A172 (cell line): ENCODE measurements at places on chromosomes 7 and 10.

GRCh38 chr10:43118631-43119415 is 19.4 kb upstream of the CSGALNACT2 start:
- no peak for DNase-seq

DNA sequence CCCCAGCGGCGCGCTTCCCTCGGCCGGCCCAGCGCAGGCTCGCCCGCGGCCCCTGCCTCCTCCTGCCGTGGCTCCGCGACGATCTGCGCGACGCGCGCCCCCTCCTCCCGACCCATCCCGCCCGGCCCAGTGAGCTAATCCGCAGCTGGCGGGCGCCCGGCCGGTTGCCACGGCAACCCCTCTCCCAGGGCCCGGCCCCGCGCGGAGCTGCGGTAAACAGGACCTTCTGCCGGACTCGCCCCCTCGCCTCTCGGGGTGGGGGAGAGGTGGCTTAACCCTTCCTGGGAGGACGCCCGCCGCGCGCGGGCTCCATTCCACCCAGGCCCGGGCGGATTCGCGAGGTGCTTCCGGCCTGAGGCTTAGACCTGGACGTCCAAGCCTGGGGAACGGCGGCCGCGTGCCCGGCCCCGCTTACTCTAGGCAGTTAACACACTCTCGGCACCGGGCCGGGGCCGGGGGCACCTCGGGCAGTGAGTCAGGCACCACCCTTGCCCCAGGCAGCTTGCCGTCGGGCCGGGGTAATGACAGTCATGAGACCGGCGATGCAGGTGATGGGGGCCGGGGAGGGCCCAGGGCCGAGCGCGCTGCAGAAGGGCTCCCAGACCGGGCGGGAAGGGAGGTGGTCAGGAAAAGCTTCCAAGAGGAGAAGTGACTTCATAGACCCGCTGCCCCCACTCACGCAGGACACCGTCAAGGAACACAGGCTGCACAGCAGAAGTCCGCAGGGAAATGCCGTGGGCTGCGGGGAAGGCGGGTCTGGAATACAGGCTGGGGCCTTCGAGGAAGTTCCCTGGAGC is at the start of gene DENND2A:
DENND2A (minus strand) TSS at position 87 of the 797 bp plus-strand sequence. CDS start 38,416 bp downstream, outside the sequence.
- DNase-seq, result peak; percentile 39

DNA sequence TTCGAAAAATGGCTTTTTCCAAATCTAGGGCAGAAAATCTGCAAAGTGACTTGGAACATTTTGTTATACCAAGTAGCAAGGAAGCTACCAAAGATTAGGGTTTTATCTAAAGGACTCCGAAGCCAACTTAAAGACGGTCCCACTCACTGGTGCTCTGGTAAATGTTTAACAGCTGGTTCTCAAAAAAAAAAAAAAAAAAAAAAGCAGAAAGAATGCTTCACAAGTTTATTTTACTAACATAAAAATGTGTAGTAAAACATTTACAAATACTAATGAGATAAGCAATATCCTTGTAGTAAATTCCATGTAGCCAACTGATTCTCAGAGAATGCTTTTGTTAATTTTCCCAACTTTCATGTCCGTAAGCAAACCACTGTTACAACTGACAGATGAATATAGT is 38.4 kb downstream of the TAF3 start:
- no peak for DNase-seq

DNA sequence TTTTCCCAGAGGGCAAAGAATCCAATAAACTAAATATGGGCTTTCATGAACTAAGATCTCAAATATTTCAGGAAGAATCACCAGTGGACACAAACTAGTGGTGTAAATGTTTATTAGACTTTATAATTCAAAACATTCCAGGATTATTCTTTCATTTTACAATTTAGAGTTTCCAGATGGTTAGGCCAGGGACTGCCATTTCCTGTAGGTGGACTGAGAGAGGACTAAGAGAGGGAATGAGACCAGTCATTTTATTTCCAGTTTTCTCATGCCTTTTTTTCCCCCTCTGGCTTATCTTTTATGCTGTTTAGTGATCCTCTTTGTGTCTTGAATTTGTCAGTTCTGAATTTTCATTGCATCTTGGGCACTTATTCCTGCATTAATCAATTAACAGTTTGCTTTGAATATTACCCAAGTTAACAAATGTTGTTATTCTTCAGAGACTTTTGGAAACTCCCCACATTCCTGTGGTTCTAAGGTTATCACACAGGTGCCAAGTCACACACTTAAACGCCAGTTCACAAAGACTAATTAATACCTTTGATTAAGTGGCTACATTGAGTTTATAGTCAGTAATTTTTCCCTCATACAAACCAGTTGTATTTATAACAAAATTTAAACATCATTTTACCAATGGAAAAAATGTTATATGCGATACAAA is 12.3 kb downstream of the CISD1 start:
- no peak for DNase-seq

- DNase-seq, result no peak
These were observed 7.6 kb downstream of the LZTS2 start for GRCh38 chr10:101007099-101007711.

- DNase-seq, result peak; percentile 86
These were observed 2.5 kb downstream of the LRCH4 start for GRCh38 chr7:100583132-100584053.

DNA sequence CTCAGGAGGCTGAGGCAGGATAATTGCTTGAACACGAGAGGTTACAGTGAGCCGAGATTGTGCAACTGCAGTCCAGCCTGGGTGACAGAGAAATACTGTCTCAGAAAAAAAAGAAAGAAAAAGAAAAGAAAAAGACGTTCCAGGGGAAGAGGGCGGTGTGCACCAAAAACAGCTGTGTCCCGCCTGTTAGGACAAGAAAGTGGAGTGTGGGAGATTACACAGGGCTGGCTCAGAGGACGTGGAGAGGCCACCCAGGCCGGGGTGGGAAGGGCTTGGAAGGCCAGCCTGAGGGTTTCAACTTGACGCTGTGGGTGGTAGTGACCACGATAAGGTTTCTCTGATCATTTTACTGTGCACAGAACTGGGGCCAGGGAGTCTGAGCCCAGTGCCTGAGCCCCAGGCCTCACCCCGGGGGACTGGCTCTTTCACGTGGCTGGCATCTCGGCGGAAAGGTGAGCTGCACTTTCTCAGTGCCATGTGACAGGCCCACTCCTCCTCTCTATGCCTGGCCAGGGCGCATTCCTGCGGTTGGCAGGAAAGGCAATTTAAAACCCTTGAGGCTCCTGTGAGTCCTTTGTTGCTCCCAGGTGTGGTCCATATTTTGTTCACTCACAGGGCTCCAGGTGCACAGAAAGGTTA is 13.9 kb downstream of the RHBDD2 start:
- no peak for DNase-seq

- peak; percentile 16 for DNase-seq
These were observed 40.2 kb downstream of the TCF7L2 start for GRCh38 chr10:112990271-112990670.

DNA sequence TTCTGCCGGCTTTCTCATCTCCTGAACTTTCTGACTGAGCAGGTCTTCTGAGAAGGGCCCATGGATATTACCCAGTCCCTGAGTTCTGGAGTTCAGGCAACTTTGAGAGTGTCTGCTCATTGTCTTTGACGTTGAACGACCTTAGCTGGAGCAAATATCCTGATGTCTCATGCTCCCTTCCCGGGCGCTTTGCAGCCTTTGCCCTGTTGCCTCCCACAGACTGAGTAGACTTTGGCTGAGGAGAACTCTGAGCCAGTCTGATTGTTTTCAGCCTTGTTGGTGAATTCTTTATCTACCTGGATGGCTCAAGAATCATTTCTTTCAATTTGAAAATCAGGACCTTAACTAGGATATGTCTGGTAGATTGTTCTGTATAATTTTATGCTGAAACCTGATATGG is 353.7 kb downstream of the GLRX3 start:
- no peak for DNase-seq

GRCh38 chr7:113915956-113916355 is 2.9 kb downstream of the PPP1R3A start:
- no peak for DNase-seq

GRCh38 chr7:18900236-18900635 is 217.2 kb downstream of the TWIST1 start:
- DNase-seq, result no peak

DNA sequence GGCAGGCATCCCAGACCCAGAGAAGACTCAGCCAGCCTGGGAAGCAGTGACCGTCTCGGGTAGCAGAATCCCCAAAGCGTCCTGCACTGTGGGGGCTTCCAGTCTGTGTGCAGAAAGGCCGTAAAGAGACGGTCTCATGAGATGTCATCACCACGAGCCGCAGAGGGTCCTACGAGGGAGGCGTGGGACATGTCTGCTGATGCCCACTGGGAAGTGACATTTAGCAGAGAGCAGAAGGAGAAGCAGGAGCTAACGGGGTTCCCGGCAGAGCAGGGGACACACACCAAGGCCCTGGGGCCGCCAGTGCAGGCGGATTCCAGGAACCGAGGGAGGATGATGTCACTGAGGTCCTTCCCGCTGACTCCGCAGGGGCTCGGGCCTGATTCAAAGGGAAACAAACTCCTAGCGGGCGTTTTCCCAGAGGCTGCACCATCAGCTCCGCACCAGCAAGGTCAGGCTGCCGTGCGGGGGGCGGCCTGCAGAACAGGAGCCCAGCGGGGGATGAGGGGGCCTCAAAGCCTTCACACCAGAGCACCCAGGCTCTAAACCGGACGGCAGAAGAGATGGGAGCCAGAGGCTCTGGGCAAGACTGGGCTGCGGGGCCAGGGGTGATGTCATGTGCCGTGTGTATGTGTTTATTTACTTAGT is 85.4 kb upstream of the PDGFA start:
- no peak for DNase-seq

DNA sequence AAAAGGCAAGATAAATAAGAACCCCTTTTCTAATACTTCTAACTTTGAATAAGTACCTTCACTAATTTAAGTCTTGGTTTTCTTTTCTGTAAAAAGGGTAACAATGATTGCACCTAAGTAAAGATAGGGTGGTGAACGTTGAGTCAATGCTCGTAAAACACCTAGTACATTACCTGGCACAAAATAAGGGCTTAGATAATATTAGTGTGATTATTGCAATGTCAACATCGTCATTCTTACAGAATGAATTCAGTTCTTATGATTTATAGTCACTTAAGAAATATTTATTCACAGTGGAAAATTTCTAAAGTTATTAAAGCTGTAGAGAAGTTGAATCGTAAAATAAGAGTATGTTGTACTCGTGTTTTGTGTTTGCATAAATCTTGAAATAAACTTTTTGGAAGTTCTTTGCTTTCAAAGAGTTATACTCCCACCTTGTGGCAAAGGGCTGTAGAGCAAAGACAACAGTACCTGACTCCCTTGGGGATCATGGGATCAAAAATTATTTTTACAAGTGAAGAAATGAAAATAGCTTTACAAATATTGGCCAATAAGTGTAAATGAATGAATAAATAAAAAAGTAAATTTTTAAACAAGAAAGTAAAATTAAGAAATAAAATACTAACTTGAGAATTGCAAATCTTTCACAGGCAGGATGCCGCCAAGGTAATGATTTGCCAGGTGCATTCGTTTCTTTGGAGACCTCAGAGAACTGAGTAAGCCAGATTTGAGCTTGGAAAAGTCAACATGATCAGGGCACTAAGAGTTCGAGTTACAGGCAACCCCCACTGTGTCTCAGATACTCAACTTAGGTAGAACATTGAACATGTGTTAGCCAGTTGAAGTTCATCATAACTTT is 285.8 kb upstream of the CACNA2D1 start:
- DNase-seq, result peak; percentile 28

DNA sequence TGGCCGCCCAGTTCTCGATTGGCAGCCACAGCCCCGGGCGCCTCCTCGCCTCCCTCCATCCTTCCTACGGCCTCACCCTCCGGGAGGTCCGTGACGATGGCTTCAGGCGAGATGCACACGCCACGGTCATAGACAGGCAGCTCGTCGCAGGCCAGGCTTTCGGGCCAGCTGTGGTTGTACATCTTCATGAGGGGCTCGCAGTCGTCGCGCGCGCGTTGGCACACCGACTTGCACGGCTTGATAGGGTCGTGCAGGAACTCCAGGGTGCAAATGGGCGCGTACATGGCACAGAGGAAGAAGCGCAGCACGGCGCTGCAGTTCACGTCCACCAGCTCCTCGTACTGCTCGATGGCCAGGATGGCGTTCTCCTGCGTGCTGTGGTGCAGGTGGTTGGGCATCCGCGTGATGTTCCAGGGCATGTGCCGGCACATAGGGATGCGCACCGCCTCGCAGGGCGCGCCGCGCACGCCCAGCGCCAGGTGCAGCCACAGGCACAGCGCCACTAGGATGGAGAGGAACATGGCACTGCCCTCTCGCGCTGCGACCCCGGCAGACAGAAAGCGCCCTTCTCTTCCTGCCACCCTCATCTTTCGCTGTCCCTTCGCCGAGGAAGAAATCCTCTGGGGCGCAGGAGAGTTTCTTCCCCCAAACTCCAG is 472 bp downstream of the SFRP4 start:
- DNase-seq, result no peak

GRCh38 chr10:128633864-128634540 is 507.8 kb upstream of the MKI67 start:
- DNase-seq, result no peak

DNA sequence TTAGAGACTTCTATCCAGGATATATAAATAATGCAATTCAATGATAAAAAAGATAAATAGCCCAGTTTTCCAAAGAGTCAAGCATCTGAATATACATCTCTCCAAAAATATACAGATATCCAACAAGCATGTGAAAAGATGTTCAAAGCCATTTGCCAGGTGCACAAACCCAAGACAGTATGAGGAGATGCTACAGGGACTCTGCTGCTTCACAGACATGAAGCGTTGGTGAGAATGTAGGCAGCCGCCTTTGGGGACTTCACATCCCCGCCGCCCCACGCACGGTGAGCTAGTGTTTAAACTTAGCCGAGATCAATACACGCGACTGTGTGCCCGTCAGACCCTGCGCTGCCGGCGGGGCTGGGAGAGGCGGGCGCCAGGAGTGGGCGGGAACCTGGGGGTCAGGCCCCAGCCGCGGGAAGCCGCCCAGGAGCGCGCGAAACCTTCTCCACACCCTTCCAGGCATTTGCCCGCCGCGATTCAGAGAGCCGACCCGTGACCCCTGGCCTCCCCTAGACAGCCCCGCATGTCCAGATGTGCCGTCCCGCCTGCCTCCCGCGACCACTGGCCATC is 927 bp upstream of the ALOX5 start:
- DNase-seq, result no peak
